Astrocyte (in vitro differentiated cells and primary cell): ENCODE measurements at places on chromosomes 2 and 18.

- H3K27me3 ChIP-seq: peaks cover 14% of the 10 kb centered on the region
- H3K4me3 ChIP-seq: no peak overlapping the region
- peaks cover 9% of the 10 kb centered on the region for H3K4me1 ChIP-seq
- no peaks in the 10 kb centered on the region for H3K36me3 ChIP-seq
Observed at GRCh38 chr2:111037128-111037527, 83.6 kb upstream of the BCL2L11 start.

- H3K27ac ChIP-seq: no peak overlapping the region
- DNase-seq: no peak
- H3K4me3 ChIP-seq: no peak overlapping the region
- H3K4me1 ChIP-seq: no peaks in the 10 kb centered on the region
Observed at GRCh38 chr2:222637067-222637466, 18.8 kb downstream of the FARSB start.

DNA sequence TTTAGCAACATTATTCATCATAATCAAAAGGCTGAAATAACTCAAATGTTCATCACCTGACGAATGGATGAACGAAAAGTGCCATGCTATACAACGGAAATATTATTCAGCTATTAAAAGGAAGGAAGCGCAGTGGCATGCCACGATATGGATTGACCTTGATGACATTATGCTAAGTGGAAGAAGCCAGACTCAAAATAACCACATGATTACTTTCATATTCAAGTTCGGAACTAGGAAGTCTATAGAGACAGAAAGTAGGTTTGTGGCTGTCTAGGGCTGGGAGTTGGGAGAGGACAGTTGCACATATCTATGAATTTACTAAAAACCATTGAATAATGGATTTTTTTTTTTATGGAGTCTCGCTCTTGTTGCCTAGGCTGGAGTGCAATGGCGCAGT is 13.4 kb upstream of the PDIA6 start:
- DNase-seq: no peak
- H3K36me3 ChIP-seq: no peaks in the 10 kb centered on the region
- no peak overlapping the region for H3K27ac ChIP-seq
- H3K4me3 ChIP-seq: no peak overlapping the region
- peaks cover 16% of the 10 kb centered on the region for H3K27me3 ChIP-seq
- H3K4me1 ChIP-seq: no peaks in the 10 kb centered on the region

- H3K27ac ChIP-seq: no peak overlapping the region
- peaks cover 21% of the 10 kb centered on the region for H3K4me1 ChIP-seq
- DNase-seq: no peak
- no peak overlapping the region for H3K4me3 ChIP-seq
- peaks cover 5% of the 10 kb centered on the region for H3K36me3 ChIP-seq
Observed at GRCh38 chr18:9803063-9803697, 82.6 kb upstream of the TXNDC2 start.

GRCh38 chr2:74063486-74063885 is 78.8 kb downstream of the TET3 start:
- no peak overlapping the region for H3K4me3 ChIP-seq
- H3K27ac ChIP-seq: no peak overlapping the region
- H3K4me1 ChIP-seq: no peaks in the 10 kb centered on the region
- no peak for DNase-seq
- no peaks in the 10 kb centered on the region for H3K27me3 ChIP-seq

- no peak overlapping the region for H3K27ac ChIP-seq
- no peaks in the 10 kb centered on the region for H3K4me1 ChIP-seq
- DNase-seq: no peak
Observed at GRCh38 chr2:166394245-166394644, 18.5 kb upstream of the SCN9A start.

DNA sequence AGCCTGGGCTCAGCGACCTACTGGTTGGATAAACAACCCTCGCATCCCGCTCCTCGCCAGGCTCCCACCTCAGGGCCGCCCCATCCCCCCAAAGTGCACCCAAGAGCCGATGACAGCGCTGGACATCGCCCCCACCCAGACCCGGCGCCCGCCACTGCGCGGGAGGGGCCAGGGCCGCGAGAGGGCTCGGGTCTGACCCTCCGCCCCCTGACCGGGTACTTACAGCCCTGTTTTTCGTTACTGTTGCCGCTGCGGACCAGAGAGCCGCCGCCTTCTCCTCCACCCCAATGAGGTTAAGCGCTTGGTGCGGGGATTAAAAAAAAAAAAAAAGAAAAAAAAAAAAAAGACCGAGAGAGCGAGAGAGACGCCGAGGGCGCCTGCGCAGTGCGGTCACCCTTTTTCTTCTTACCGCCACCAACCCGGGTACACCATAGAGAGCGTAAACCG is at the start of gene CLASP1:
CLASP1 (minus strand) TSS at position 314 of the 447 bp plus-strand sequence. CDS start 43,567 bp downstream, outside the sequence.
- no peak for DNase-seq
- peaks cover 16% of the 10 kb centered on the region for H3K4me1 ChIP-seq
- H3K4me3 ChIP-seq: peak within 1 kb of the TSS; percentile 83
- H3K27ac ChIP-seq: peak within 1 kb of the TSS; percentile 93

DNA sequence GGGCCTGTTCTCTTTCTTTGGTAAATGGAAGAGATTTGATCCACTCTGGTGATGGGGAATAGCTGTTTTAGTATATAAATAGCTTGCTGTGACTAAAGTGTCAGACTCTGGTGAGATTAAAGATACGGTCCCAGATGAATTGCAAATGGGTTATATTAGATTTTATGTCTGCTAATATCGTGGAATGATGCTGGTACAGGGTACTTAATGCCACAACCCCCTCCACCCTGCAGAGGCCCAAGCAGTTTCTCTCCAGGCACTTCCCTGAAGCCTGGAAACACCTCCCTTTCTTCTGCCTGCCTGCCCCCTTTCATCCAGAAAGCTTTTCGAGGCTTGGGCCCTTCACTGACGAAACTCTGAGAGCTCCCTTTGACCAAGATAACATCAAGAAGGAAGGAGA is 21.4 kb upstream of the RFX8 start:
- H3K36me3 ChIP-seq: no peaks in the 10 kb centered on the region
- H3K27ac ChIP-seq: no peak overlapping the region
- no peaks in the 10 kb centered on the region for H3K4me1 ChIP-seq
- no peak for DNase-seq
- H3K4me3 ChIP-seq: no peak overlapping the region

DNA sequence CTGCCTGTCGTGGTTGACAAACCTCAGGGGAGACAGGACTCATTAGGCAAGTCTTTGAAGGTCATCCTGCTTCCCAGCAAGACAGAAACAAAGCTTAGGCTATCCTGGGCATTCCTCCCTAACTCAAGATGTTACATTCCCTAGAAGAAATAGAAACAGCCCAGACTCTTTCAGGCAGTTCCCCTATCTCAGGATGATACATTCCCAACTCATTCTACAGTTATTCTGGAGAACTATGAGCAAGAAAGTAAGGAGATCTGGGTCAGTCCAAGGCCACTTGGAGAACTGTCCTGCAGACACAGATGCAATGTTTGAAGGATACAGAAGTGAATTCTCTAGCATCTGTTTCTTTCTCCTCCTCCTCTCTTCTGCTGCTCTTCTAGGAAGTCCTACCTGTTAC is 220.1 kb upstream of the NCKAP5 start:
- no peaks in the 10 kb centered on the region for H3K36me3 ChIP-seq
- peaks cover 27% of the 10 kb centered on the region for H3K4me1 ChIP-seq
- H3K4me3 ChIP-seq: no peak overlapping the region
- DNase-seq: peak; percentile 34
- peak overlapping the region; percentile 46 for H3K27ac ChIP-seq

DNA sequence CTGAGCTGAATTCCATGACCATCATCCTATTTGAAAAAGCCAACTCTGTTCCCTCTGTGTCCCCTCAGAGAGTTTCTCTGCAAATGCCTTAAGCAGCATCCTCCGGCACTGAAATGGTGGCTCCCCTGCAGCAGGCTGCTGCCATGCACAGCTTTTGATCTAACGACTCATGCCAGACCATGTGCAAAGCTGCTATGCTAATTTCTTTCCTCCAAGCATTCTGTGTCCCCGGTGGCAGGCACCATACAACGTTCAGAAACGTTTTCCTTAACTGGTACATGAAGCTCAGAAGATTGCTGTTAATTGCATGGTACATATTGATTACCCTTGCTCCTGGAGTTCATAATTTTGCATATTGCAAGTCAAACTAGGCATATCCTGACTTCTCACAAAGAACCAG is 336.8 kb downstream of the RBM43 start:
- H3K27ac ChIP-seq: no peak overlapping the region
- no peaks in the 10 kb centered on the region for H3K36me3 ChIP-seq
- H3K4me1 ChIP-seq: no peaks in the 10 kb centered on the region
- no peak overlapping the region for H3K4me3 ChIP-seq

DNA sequence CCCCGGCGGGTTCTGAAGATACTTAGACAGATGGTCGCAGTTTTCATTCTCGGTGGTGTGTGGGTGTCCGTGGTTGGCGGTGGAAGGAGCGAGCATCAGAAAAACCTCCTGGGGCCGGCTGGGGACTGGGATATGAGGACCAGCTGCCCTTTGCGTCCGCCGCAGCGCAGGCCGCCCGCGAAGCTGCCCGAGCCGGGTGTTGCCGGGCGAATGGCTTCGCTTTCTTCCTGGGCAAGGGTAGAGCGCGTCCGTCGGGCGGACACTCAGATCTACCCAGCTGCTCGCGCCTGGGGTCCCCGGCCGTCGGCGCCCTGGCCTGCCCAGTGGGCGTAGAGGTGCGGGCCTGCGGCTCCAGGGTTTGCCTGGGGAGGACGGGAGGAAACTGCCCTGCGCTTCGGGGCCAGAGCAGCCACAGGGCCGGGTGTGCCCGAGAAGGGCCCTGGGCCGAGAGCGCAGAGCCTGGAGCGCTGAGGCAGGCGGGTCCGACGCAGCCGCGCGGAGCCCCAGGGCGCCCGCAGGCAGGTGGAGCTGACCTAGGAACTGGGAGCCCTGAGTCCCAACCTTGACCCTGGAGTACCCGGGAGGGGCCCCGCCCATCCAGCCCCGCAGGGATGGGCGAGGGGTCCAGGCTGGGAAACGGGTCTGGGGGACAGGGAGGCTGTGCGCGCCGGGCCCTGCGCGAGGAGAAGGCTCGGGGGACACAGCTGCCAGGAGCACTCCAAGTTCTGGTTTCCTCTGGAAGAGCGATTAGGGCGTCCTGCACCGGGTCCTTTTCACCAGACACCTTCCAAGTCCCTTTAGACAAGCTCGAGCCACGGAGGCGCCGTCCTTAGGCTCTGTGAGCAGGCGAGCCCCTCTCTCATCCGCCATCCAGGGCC is 1.3 kb downstream of the TWIST2 start:
- H3K36me3 ChIP-seq: peaks cover 7% of the 10 kb centered on the region
- H3K4me1 ChIP-seq: peaks cover 17% of the 10 kb centered on the region
- H3K27ac ChIP-seq: peak overlapping the region; percentile 38
- peak overlapping the region; percentile 93 for H3K4me3 ChIP-seq
- H3K27me3 ChIP-seq: peaks cover 3% of the 10 kb centered on the region
- DNase-seq: peak; percentile 44

DNA sequence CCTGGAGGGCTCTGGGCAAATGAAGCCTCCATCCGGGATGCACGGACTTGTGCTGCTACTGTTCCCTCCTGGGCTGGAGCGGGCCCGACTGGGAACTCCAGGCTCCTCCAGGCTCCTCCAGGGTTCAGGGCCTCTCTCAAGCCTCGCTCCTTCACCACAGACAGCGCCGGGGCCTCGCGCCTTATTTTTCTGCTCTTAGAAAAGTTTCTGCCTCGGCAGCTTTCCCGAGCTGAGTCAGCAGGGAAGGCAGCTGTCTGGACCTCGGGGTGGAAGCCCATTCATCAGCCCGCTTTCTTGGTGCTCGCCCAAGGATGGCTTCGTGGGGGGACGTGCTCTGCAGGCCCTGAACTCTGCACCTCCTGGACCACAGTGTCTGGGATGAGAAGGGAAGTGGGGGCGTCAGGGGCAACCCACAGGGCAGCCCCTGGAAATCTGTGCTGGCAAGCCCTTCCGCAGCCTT is 12.9 kb upstream of the TEX51 start:
- H3K36me3 ChIP-seq: no peaks in the 10 kb centered on the region
- no peak overlapping the region for H3K27ac ChIP-seq
- peaks cover 2% of the 10 kb centered on the region for H3K27me3 ChIP-seq
